ENCODE measurements at places on chromosomes 1 and 21.
A peak's percentile ranks its signal among the peaks of the same experiment; 100 is the strongest.

- DNase-seq: no peak
These were observed 3.7 kb downstream of the TARBP1 start for GRCh38 chr1:234475167-234475793.

- DNase-seq: no peak
These were observed 22.7 kb downstream of the PTP4A2 start for GRCh38 chr1:31915438-31915837.

DNA sequence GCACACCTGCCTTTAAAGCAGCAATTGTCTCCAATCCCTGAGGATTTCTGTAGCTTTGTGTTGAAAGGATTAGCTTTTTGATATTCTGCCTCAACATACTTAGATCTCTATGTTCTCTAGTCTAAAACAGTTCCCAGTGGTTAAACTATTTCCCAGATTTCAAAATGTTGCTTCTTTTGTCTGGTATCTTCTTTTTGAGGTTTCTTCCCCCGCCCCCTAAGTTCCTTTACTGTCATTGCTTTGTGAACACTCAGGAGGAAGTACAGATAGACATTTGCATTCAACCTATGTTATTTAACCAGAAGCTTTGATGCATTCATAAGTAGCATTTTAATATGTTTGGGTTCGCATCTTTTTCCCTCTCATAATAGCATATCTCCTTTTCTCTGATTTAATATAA is 33.5 kb downstream of the CYYR1 start:
- no peak for DNase-seq

DNA sequence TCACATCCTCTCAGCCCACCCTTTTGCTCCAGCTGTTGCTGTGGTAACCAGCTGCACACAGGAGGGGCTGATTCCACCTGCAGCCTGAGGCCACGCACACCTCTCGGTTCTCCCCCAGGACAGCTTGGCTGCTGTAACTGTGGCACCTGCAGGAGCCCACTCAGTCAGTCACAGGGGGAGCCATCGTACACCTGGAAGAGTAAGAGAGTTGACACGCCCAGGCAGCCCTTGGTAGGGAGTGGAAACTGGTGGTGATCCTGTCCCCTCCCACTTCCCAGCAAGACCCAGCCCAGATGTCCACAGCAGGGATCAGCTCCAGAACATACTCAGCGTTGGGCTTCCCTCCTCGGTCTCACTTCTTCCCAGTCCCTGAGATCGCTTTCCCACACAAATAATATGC is 32.2 kb upstream of the BACE2 start:
- no peak for DNase-seq

DNA sequence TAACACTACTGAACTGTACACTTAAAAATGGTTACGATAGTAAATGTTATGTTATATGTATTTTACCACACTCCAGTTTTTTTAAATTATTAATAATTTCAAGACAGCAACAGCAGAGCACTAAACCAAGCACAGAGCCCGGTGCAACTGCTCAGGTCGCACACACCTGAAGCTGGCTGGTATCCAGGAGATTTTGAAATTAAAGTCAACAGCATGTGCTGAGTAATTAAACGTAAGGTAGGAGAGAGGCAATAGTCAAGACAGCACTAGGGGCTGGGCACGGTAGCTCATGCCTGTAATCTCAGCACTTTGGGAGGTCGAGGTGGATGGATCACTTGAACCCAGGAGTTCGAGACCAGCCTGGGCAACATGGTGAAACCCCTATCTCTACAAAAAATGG is 35.1 kb upstream of the SLC30A10 start:
- DNase-seq: no peak

DNA sequence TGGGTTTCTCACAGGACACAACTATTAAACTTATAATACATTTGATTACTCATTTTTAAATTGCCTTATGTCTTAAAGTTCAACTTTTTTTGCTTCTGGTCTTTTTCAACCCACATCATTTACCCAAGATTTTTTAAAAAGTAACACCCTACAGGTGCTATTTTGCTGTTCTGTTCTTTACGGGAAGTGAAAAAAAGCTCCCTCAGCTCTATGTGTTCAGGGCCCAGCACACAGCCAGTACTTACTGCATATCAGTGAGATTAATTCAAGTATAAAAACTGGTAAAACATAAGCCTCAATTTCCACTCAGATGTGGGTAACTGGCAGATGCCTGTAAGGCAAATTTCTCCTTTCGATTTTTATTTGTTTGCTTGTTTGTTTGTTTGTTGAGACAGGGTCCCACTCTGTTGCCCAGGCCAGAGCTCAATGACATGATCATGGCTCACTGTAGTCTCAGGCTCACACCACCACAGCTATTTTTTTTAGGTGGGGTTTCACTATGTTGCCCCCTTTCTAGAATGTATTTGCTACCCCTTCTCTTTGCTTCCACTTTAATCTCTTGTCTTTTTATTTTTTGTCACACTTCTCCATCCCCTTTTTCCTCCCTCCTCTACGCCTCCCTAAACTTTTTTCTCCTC is 20.3 kb downstream of the RNASEL start:
- DNase-seq: no peak

GRCh38 chr21:38042246-38042645 is 126.0 kb upstream of the KCNJ6 start:
- no peak for DNase-seq

DNA sequence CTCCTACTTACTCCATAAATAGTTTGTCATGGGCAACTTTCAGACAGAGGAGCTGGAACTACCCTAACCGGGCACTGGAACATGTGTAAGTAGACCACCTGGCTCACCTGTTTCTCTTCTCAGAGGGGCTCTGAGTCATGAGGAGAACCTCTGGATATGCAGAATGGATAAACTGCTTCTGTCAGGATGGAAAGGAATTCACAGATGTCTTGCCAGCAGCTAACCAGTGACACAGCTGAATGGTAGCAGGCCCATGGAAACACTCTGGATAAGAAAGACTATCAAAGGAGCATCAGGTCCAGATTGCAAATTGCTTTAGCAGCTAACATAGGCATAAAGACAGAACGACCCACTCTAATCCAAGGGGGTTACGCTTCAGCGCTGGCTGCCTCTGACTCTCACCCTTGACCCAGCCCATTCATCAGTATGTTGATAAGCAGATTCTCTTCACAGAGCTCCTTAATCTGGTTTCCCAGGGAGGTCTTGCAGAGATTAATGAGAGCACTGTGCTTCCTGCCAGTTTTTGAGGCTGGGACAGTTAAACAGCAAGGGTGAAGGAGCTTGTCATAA is 54.2 kb downstream of the HIVEP3 start:
- DNase-seq: no peak

DNA sequence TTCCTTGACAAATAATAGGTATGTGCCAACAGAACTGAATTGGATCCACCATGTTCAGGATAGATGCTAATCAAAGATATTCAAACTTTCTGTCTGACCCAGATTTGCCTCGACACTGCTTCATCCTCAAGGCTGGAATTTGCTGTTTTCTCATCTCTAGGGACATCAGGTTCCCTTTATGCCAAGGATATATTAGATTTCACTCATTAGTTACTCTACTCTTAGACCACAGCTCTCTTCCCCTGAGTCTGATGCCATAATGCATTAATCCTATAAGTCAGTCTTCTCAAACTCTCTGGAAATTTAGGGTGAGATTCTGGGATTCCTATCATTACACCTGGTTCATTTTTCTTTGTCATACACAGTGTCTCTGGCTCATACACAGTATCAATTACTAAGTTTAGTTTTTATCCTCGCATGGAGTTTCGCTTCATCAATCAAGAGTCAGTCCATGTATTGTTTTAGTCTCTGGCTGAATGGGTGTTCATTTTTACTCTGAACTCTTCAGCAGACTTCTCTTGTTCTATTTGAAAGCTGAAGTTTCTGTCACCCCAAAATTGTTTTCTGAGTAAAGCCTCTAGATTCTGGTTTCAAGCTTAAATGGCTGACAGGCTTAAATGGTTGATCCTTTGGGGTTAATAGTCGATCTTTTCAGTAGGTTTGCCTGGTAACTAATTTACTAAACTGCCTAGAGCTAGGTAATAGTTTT is 9.3 kb upstream of the DCAF6 start:
- DNase-seq: no peak

GRCh38 chr1:11531314-11531870 is 52.4 kb downstream of the DISP3 start:
- DNase-seq: no peak

- no peak for DNase-seq
These were observed 20.5 kb downstream of the MAPKAPK2 start for GRCh38 chr1:206705191-206705590.

GRCh38 chr1:9009438-9010370 is 16.5 kb downstream of the SLC2A7 start:
- DNase-seq: peak; percentile 37

GRCh38 chr21:29301691-29302090 is 3.0 kb downstream of the BACH1 start:
- no peak for DNase-seq

- peak; percentile 15 for DNase-seq
These were observed 8.9 kb upstream of the PDE9A start for GRCh38 chr21:42644223-42645208.
